Osteocyte (in vitro differentiated cells): ENCODE measurements at places on chromosomes 1 and 21. TPM values are rescaled to one million over a fixed set of nuclear protein-coding genes. Genes with fewer than 3 reads are reported as not detected.

- DNase-seq = no peak
These were observed 74.1 kb downstream of the XCL2 start for GRCh38 chr1:168469690-168470089.

NT5C1A gene
- total RNA-seq = not detected in 2 replicates

MYOC gene
- total RNA-seq = not detected in 2 replicates

- no peak for DNase-seq
These were observed 65.8 kb downstream of the CD247 start for GRCh38 chr1:167452483-167452882.

OR2L8 gene
- total RNA-seq = not detected in 2 replicates

DNA sequence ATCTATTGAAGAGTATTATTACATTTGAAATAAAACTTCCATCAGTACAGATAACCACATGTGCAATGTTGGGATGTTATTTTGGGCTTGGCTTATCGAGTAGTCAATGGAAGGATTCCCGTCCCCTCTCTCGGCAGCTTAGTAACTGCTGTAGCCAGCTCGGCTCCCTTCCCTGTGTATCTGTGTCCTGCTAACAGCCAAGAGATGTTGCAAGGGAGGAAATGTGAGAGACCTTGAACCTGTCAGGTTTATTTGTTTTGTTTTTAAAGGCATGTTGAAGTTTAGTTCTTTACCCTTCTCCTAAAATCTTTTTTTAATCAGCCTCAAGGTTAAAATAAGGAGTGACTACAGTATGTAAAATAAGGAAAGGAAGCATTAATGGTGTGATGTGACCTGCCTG is 13.6 kb upstream of the TARS2 start:
- DNase-seq = no peak
